HAP-1 (cell line): ENCODE measurements at places on chromosomes 2 and 18.

GRCh38 chr18:62506495-62507143 lies 16.2 kb upstream of the ZCCHC2 start:
- peak; percentile 67 for DNase-seq

- DNase-seq, result no peak
Observed at GRCh38 chr18:47953471-47953931, 23.0 kb upstream of the SMAD2 start.

- no peak for DNase-seq
Observed at GRCh38 chr2:45218931-45219339, 209.7 kb upstream of the SIX2 start.

- no peak for DNase-seq
Observed at GRCh38 chr2:27870724-27871123, 19.5 kb downstream of the RBKS start.

GRCh38 chr2:113169586-113169985 lies 4.2 kb upstream of the PSD4 start:
- DNase-seq, result no peak

GRCh38 chr2:179044500-179044899 lies 5.4 kb downstream of the CCDC141 start:
- DNase-seq, result no peak
